ENCODE measurements at places on chromosomes 1 and 21. TPM values are rescaled to one million over a fixed set of nuclear protein-coding genes. Genes with fewer than 3 reads are reported as not detected.

CYP4B1 gene
- not detected for total RNA-seq

ACTL8 gene
- not detected for total RNA-seq

SUCO gene
- total RNA-seq = 39.3 TPM

TTC22 gene
- total RNA-seq = 2.3 TPM

PTPRF gene
- total RNA-seq = 0.69 TPM

GRCh38 chr1:115074839-115075534 is 14.3 kb downstream of the TSPAN2 start:
- H3K27me3 ChIP-seq = peaks cover 17% of the 10 kb centered on the region
- no peak overlapping the region for H3K27ac ChIP-seq
- no peak overlapping the region for H3K4me3 ChIP-seq
- no peak for DNase-seq
- H3K36me3 ChIP-seq = no peaks in the 10 kb centered on the region

GRCh38 chr21:15841856-15842564 is 112.2 kb downstream of the USP25 start:
- H3K27ac ChIP-seq = no peak overlapping the region
- peaks cover 7% of the 10 kb centered on the region for H3K4me1 ChIP-seq
- H3K36me3 ChIP-seq = peaks cover 3% of the 10 kb centered on the region

GRCh38 chr1:54883349-54884102 is 3.5 kb downstream of the DHCR24 start:
- H3K4me3 ChIP-seq = peak overlapping the region; percentile 96
- H3K4me1 ChIP-seq = peaks cover 77% of the 10 kb centered on the region
- H3K36me3 ChIP-seq = peaks cover 54% of the 10 kb centered on the region
- no peaks in the 10 kb centered on the region for H3K27me3 ChIP-seq
- no peak overlapping the region for H3K27ac ChIP-seq
- no peak for DNase-seq

- H3K4me1 ChIP-seq = peaks cover 24% of the 10 kb centered on the region
- H3K36me3 ChIP-seq = no peaks in the 10 kb centered on the region
- no peak for DNase-seq
- H3K27ac ChIP-seq = no peak overlapping the region
These were observed 182.3 kb downstream of the CAMTA1 start for GRCh38 chr1:6967431-6968111.

GRCh38 chr1:205111354-205111753 is 10.4 kb downstream of the RBBP5 start:
- no peaks in the 10 kb centered on the region for H3K4me1 ChIP-seq
- DNase-seq = no peak
- H3K27ac ChIP-seq = no peak overlapping the region
- peaks cover 19% of the 10 kb centered on the region for H3K36me3 ChIP-seq

DNA sequence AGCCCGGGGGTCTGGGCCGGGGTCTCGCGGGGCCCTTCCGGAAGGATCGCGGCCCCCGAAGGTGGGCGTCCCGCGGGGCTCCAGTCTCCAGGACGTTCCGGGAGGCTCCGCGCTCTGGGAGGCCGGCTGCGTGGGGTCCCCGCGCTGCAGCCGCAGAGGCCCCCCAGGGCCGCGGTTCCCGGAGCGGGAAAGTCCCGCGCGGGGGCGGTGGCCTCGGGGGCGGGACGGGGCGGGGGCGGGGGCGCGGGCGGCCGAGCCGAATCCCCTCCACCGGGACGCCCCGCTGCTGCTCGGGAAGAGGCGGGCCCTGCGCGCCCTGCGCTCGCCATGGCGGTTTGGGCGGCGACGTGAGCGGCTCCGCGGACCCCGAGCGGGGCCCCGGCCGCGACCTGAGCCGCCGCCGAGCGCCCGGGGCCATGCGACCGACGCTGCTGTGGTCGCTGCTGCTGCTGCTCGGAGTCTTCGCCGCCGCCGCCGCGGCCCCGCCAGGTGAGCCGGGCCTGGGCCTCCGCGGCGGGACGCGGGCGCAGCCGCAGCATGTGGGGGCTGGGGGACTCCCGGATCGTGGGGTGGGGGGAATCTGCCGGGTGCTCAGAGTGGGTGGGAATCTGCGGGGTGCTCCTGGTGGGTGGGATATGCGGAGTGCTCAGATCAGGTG is at the start of gene IFNGR2:
Gene IFNGR2 (plus strand): TSS at position 286 of the 658 bp plus-strand sequence. CDS start 131 bp downstream, at position 417.
- peaks cover 7% of the 10 kb centered on the region for H3K36me3 ChIP-seq
- DNase-seq = peak; percentile 10
- peaks cover 72% of the 10 kb centered on the region for H3K27me3 ChIP-seq
- H3K4me3 ChIP-seq = peak within 1 kb of the TSS; percentile 83
- H3K27ac ChIP-seq = peak within 1 kb of the TSS; percentile 67

- no peaks in the 10 kb centered on the region for H3K4me1 ChIP-seq
- H3K27me3 ChIP-seq = peaks cover 16% of the 10 kb centered on the region
- no peak overlapping the region for H3K27ac ChIP-seq
- H3K4me3 ChIP-seq = no peak overlapping the region
These were observed 20.7 kb downstream of the KCNA10 start for GRCh38 chr1:110498270-110498669.

DNA sequence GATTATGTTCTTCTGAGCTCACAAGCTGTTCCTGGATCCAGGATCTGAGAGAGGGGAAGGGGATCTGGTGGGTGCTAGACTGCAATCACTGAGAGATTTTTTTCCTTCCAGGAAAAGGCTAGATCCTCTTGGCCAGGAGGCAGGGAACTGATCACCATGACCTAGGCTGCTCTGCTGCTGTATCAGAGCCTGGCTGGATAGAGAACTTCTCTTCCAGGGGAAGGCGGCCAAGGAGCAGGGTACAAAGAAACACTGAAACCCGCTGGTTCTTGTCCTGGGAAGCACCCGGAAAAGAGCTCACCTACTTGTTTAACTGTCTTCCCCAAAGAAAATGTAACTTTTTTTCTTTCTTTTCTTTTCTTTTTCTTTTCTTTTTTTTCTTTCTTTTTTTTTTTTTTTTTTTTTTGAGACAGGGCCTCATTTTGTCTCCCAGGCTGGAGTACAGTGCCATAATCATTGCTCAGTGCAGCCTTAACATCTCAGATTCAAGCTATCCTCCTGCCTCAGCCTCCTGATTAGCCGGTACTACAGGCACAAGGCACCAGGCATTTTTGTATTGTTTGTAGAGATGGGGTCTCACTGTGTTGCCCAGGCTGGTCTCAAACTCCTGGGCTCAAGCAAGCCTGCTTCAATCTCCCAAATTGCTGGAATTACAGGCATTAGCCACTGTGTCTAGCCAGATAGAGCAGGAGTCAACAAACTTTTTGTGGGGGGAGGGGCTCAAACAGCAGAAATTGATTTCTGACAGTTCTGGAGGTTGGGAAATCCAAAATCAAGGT is 12.4 kb upstream of the RPS6KA1 start:
- H3K27me3 ChIP-seq = peaks cover 13% of the 10 kb centered on the region
- H3K4me1 ChIP-seq = no peaks in the 10 kb centered on the region
- no peak overlapping the region for H3K27ac ChIP-seq
- no peak for DNase-seq
- H3K4me3 ChIP-seq = no peak overlapping the region

GRCh38 chr1:180178511-180179161 is 24.0 kb downstream of the QSOX1 start:
- no peaks in the 10 kb centered on the region for H3K27me3 ChIP-seq
- DNase-seq = peak; percentile 24
- H3K27ac ChIP-seq = no peak overlapping the region
- H3K4me1 ChIP-seq = no peaks in the 10 kb centered on the region
- H3K4me3 ChIP-seq = no peak overlapping the region

DNA sequence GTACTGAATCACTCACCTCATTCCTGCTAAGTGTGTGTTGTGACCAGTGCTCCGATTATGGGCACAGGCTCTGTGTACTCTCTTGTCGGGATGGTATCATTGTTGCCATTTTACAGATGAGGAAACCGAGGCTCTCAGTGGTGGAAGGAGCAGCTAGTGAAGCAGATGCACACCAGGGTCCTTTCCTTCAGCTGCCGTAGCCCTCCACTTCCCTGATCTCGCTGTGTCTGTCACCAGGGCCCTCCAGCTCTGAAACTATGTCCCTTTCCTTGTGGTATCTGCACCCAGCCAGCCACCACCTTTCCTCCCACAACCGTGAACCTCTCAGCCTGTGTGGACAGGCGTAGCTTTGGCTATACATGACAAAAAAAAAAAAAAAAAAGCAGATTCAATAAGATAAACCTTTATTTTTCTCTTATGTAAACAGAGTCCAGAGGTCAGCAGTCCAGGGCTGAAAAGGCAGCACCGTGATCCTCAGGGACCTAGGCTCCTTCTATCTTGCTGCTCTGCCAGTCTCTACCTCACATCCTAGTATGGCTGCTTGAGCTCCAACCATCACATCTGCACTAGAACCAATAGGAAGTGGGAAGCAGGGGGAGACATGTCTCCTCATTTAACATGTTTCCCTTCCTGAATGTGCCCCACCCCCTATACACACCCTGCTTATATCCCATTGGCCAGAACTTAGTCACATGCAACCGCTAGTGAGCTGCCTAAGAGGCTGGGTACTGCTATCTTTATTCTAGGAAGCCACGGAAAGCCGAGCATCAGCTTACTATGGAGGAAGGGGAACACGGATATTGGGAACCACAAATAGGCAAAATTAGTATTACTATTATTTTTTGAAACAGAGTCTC is 44.3 kb downstream of the TMEM51 start:
- H3K27ac ChIP-seq = no peak overlapping the region
- peaks cover 5% of the 10 kb centered on the region for H3K27me3 ChIP-seq
- H3K4me1 ChIP-seq = no peaks in the 10 kb centered on the region

DNA sequence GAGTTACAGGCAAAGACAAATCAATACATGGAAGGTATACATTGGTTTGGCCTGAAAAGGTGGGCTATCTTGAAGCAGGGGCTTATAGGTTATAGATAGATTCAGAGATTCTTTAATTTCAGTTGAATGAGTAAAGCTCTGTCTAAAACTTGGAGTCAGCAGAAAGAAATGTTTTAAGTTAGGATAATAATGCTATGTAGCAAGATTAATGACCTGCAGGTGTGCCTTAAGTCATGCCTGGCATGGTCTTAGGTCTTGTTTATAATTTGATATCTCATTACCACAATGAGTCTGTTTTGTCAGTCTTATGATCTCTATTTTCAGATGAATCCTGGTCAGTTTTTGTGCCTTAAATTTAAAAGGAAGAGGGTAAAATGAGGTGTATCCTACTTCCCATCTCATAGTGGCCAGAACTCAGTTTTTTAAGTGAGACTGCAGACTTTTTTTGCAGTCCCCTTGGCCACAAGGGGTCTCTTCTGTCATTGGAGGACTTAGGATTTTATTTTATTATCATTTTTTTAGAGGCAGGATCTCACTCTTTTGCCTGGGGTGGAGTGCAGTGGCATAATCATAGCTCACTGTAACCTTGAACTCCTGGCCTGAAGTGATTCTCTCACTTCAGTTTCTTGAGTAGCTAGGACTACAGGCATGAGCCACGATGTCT is 21.3 kb upstream of the PGBD2 start:
- peaks cover 25% of the 10 kb centered on the region for H3K27me3 ChIP-seq
- no peaks in the 10 kb centered on the region for H3K4me1 ChIP-seq
- H3K27ac ChIP-seq = no peak overlapping the region
- DNase-seq = no peak

GRCh38 chr1:219040291-219040690 is 133.4 kb upstream of the LYPLAL1 start:
- no peaks in the 10 kb centered on the region for H3K4me1 ChIP-seq
- peaks cover 3% of the 10 kb centered on the region for H3K27me3 ChIP-seq
- no peak overlapping the region for H3K27ac ChIP-seq
- H3K36me3 ChIP-seq = no peaks in the 10 kb centered on the region

All from activated T-helper 1 cell treated with anti-CD3 and anti-CD28 coated beads, Interleukin-12 subunit alpha, Interleukin-12 subunit beta, Interleukin-2, Interleukin-4 antibody, amounts not matched to agents 30 ng/mL and 10 ng/mL and 1 ng/mL, durations not matched to agents 14 hours and 24 hours and 36 hours (primary cell).